Thymus (tissue), 14 donors: ENCODE measurements at places on chromosomes 5 and 9. TPM values are rescaled to one million over a fixed set of nuclear protein-coding genes. Genes with fewer than 3 reads are reported as not detected.
A peak's percentile ranks its signal among the peaks of the same experiment; 100 is the strongest.

DNA sequence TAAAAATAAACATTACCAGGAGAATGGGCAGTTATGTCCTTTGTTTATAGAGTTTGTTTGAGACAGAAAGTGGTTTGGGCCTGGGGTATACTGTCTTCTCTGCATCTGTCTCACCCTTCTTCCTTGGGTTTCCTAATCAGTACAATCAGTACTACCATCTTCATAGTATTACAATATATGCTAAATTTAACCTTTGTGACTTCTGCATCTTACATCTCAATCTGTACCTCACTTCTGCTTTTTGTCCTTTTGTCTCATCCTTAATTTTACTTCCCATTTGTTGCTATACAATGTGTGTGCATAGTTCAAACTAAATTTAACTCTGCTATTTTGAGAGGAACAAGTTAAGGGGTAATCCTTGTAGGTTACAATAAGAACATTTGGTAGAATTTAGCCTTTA lies 19.6 kb downstream of the FBXO38 start:
- DNase-seq, result no peak
- H3K4me3 ChIP-seq, result no peak overlapping the region
- H3K4me1 ChIP-seq, result no peaks in the 10 kb centered on the region
- H3K36me3 ChIP-seq, result peaks cover 83% of the 10 kb centered on the region
- no peaks in the 10 kb centered on the region for H3K27me3 ChIP-seq
- H3K27ac ChIP-seq, result no peak overlapping the region

Gene EGFL7
- 18.1 TPM for total RNA-seq

- no peaks in the 10 kb centered on the region for H3K27me3 ChIP-seq
- no peaks in the 10 kb centered on the region for H3K4me1 ChIP-seq
- no peak overlapping the region for H3K27ac ChIP-seq
- H3K36me3 ChIP-seq, result no peaks in the 10 kb centered on the region
Measured at GRCh38 chr5:129069292-129069691, 25.3 kb upstream of the ISOC1 start.

DNA sequence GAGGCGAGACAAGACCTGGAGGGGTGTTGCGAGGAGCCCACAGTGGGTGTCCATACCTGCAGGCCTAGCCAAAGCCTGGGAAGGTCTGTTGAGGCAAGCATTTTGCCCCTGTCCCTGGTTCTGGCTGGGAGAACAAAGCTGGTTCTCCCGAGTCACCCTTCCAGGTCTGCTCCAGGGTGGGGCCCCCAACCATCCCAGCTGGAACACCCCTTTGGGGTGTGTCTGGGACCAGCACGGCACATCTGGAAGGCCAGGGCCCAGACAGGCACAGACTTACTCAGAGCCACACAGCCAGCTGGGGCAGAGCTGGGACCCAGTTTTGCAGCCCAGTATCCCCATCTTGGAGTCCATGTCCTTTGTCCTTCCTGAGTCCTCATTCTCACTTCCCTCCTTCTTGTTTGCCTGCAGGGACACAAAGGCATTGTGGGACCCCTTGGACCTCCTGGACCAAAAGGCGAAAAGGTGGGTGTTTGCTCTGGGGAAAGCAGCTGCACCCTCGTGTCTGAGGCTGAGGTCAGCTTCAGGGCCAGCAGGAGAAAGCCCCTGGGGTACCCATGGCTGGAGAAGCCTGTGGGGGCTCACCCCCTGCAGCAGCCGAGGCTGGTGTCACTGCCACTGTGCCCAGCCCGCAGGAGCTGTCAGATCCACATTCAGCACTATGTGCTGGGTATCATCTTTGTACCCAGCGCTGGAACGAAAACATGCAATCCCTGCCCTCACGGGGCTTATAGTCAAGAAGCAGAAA lies 38.4 kb upstream of the ORM1 start:
- peak overlapping the region; percentile 17 for H3K27ac ChIP-seq
- H3K36me3 ChIP-seq, result no peaks in the 10 kb centered on the region
- H3K4me1 ChIP-seq, result no peaks in the 10 kb centered on the region
- no peak overlapping the region for H3K4me3 ChIP-seq
- H3K27me3 ChIP-seq, result no peaks in the 10 kb centered on the region

GRCh38 chr9:121322037-121322736 lies 47.9 kb downstream of the STOM start:
- no peak for DNase-seq
- no peak overlapping the region for H3K27ac ChIP-seq
- H3K36me3 ChIP-seq, result peaks cover 9% of the 10 kb centered on the region
- H3K4me1 ChIP-seq, result peaks cover 11% of the 10 kb centered on the region

DNA sequence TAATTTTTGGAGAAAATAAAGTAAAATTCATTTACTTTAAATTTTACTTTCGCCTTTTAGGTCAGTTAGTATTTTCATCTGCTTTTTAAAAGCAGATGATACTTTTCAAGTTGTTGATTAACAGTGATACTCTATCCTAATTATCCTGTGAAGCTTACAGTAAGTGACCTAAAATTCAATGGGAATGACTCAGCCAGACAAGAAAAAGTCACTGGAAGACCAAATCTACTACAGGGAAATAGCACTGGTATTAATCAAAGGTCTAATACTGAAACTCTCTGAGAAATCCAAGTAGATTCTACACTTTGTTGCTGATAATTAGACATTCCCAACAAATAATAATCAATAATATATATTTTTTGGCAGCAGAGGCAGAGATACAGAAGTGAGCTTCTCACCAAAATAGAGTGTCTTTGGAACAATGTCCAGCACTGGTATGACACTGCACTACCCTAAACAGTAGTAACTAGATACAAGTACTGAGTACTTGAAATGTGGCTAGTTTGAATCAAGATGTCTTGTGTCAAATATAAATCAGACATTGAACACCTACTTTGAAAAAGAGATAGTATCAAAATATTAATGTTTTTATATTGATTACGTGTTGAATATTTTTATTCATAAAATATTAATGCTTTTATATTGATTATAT lies 22.8 kb upstream of the ELL2 start:
- no peaks in the 10 kb centered on the region for H3K36me3 ChIP-seq
- no peak overlapping the region for H3K27ac ChIP-seq
- H3K4me3 ChIP-seq, result no peak overlapping the region
- DNase-seq, result no peak

DNA sequence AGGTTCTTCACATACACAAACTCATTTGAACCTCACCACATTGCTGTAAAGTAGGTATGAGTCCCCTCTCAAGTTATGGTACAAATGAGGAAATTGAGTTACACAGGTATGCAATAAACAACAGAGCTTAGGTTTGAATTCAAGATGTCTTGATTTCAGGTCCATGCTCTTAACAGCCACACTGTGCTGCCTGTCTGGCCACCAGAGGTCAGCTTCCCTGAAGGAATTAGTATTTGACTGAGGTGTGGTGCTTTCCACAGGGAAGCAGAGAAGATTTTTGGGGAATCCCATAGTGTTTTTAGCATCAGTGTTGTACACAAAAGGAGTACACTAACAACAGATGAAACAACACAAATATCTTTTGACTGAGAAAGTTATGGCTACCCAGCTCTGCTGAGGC lies 94.4 kb upstream of the ITGA1 start:
- no peaks in the 10 kb centered on the region for H3K27me3 ChIP-seq
- no peak for DNase-seq
- H3K4me1 ChIP-seq, result no peaks in the 10 kb centered on the region

GRCh38 chr9:115759426-115759825 lies 394.2 kb upstream of the PAPPA start:
- H3K36me3 ChIP-seq, result no peaks in the 10 kb centered on the region
- no peak overlapping the region for H3K27ac ChIP-seq
- H3K27me3 ChIP-seq, result no peaks in the 10 kb centered on the region
- no peaks in the 10 kb centered on the region for H3K4me1 ChIP-seq
- no peak overlapping the region for H3K4me3 ChIP-seq

DNA sequence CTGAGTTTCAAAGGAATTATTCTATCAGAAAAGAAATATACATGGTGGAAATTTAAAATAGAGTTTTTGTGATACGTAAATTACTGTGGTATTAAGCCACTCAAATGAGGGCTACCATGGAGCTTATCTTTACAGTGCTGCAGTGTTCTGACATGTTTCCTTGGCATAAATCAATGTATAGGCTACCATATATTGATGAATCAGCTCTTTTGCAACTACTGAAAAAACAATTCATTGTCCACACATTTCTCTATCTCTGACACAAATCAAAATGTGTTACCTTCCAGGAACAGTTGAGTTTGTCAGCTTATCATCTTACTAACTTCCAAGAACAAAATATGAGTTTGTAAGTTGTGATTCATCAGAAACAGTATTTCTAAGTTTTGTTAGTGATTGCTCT lies 140.3 kb upstream of the CDH18 start:
- H3K4me1 ChIP-seq, result no peaks in the 10 kb centered on the region
- H3K27me3 ChIP-seq, result no peaks in the 10 kb centered on the region
- H3K27ac ChIP-seq, result no peak overlapping the region
- no peak for DNase-seq
- no peak overlapping the region for H3K4me3 ChIP-seq
- no peaks in the 10 kb centered on the region for H3K36me3 ChIP-seq

Gene SPINK6
- 1.2 TPM for total RNA-seq

GRCh38 chr9:99253772-99254431 lies 31.8 kb downstream of the SEC61B start:
- peak overlapping the region; percentile 76 for H3K27ac ChIP-seq
- no peaks in the 10 kb centered on the region for H3K27me3 ChIP-seq
- peaks cover 78% of the 10 kb centered on the region for H3K4me1 ChIP-seq

GRCh38 chr9:137315581-137316011 lies 13.5 kb upstream of the NRARP start:
- no peak for DNase-seq
- H3K4me3 ChIP-seq, result no peak overlapping the region
- H3K27ac ChIP-seq, result peak overlapping the region; percentile 43
- peaks cover 26% of the 10 kb centered on the region for H3K27me3 ChIP-seq
- H3K36me3 ChIP-seq, result no peaks in the 10 kb centered on the region
- H3K4me1 ChIP-seq, result peaks cover 3% of the 10 kb centered on the region

- no peaks in the 10 kb centered on the region for H3K4me1 ChIP-seq
- H3K4me3 ChIP-seq, result no peak overlapping the region
Measured at GRCh38 chr5:7816535-7816901, 34.4 kb downstream of the CFAP90 start.

GRCh38 chr9:1216532-1216931 lies 166.4 kb downstream of the DMRT2 start:
- H3K4me3 ChIP-seq, result no peak overlapping the region
- H3K27me3 ChIP-seq, result no peaks in the 10 kb centered on the region
- H3K36me3 ChIP-seq, result no peaks in the 10 kb centered on the region
- no peaks in the 10 kb centered on the region for H3K4me1 ChIP-seq

DNA sequence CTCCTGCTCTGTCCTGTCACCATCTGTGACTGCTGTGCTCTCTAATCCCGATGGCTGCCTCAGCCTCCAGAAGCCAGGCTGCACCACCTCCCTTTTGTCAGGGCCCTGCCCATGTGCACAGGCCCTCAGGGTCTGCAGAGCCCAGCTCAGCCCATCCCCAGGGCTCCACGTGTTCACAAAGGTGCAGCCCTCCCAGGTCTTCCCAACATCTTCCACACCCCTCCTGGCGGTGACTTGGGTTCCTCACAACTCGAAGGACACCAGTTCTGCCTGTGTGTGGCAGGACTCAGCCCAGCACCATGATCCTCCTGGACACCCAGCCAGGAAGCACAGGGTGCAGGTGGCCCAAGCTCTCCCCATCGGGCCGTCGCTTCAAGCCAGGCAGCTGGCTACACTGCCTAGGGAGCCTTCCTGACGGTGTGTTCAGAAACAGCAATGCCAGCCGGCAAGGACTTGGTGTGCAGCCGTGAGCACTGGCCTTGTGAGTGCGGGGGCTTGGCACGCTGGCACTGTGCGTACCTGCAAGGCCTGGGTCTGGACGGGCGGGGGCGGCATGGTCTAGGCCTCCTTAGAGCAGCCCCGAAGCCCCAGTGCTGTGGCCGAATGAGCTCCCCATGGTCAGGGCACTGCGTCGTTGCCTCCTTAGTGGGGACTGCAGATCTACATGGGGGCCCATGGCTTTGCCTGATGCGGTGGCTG lies 96.1 kb downstream of the MRPL36 start:
- H3K27ac ChIP-seq, result no peak overlapping the region
- no peaks in the 10 kb centered on the region for H3K36me3 ChIP-seq
- peaks cover 22% of the 10 kb centered on the region for H3K27me3 ChIP-seq
- no peak for DNase-seq
- no peak overlapping the region for H3K4me3 ChIP-seq

Gene ACTBL2
- not detected for total RNA-seq

Gene AKNA
- total RNA-seq, result 52.2 TPM

DNA sequence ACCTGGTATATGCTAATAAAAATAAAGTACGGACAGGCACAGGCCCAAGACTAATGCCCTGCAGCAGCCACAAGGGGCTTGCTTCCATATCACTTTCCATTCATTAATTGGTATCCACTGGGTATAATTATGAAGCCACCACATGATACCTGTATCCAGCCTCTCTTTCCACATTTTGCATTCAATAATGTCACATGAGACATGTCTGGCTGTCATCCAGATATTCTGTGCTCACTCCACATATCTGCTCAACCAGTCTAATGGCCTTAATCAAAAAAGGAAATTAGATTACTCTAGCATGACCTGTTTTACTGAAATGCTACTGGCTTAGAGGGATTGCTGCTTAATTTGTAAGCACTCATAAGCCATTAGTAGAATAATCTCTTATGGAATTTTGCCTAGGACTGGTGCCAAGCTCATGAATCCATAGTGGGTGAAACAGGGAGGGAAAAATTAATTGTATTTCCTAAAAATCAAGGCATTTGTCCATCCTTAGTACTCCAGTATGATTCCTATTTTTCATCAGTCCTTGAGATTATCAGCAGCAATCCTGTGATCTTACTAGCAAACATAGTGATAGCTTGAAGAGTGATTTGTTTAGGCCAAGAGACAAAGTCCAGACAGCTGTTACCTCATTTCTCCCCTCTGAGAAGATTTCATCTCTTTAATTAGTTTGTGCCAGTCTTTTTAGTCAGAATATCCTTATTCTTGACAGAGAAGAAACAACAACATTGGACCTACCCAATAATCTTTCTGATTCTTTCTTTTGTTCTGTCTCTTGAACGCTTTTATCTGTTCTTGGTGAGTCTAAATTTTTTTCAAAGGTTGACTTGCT lies 119.2 kb upstream of the ABCA1 start:
- no peak overlapping the region for H3K27ac ChIP-seq
- no peaks in the 10 kb centered on the region for H3K36me3 ChIP-seq
- no peaks in the 10 kb centered on the region for H3K4me1 ChIP-seq
- no peaks in the 10 kb centered on the region for H3K27me3 ChIP-seq
- DNase-seq, result no peak

- no peak overlapping the region for H3K27ac ChIP-seq
- H3K4me3 ChIP-seq, result no peak overlapping the region
- H3K27me3 ChIP-seq, result no peaks in the 10 kb centered on the region
- DNase-seq, result no peak
Measured at GRCh38 chr5:147552897-147553296, 43.0 kb upstream of the DPYSL3 start.

GRCh38 chr9:123867034-123867433 lies 62.9 kb downstream of the DENND1A start:
- H3K4me3 ChIP-seq, result no peak overlapping the region
- H3K36me3 ChIP-seq, result no peaks in the 10 kb centered on the region
- DNase-seq, result peak; percentile 8
- no peaks in the 10 kb centered on the region for H3K27me3 ChIP-seq
- no peak overlapping the region for H3K27ac ChIP-seq

Gene ADAMTS12
- total RNA-seq, result 1.6 TPM

DNA sequence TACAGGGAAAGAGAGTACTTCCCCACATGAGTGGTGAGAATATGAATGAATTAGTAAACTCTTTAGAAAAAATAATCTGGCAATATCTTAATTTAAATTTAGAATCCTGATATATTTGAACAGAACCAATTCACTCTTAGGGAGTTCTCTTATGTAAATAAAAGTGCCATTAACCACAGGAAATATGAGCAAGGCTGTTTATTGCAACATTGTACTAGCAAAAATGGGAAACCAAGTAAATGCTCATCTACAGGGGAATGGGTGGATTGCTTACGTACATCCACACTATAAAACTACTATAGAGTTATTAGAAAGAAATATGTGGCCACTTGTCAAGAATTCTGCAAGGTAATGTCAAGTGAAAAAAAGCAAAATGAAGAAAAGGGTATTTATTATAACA lies 274.5 kb downstream of the TLE1 start:
- no peaks in the 10 kb centered on the region for H3K4me1 ChIP-seq
- no peak for DNase-seq
- H3K4me3 ChIP-seq, result no peak overlapping the region
- no peak overlapping the region for H3K27ac ChIP-seq
- H3K27me3 ChIP-seq, result no peaks in the 10 kb centered on the region
